Upper lobe of left lung (tissue), 6 donors: ENCODE measurements at places on chromosomes 4 and X. TPM values are rescaled to one million over a fixed set of nuclear protein-coding genes. Genes with fewer than 3 reads are reported as not detected.

- no peaks in the 10 kb centered on the region for H3K27me3 ChIP-seq
- no peak for DNase-seq
- H3K4me3 ChIP-seq, result no peak overlapping the region
- H3K36me3 ChIP-seq, result no peaks in the 10 kb centered on the region
Observed at GRCh38 chrX:12021698-12022097, 116.6 kb upstream of the FRMPD4 start.

EXOC1L gene
- not detected for total RNA-seq

PNMA6E gene
- total RNA-seq, result 0.09 TPM

RNF212 gene
- total RNA-seq, result 9.3 TPM

GRCh38 chr4:111449657-111450056 is 695.6 kb upstream of the FAM241A start:
- no peaks in the 10 kb centered on the region for H3K36me3 ChIP-seq
- no peak overlapping the region for H3K27ac ChIP-seq
- no peaks in the 10 kb centered on the region for H3K4me1 ChIP-seq
- no peak for DNase-seq

- DNase-seq, result no peak
- H3K4me1 ChIP-seq, result peaks cover 6% of the 10 kb centered on the region
- H3K4me3 ChIP-seq, result no peak overlapping the region
- H3K27me3 ChIP-seq, result no peaks in the 10 kb centered on the region
Observed at GRCh38 chr4:102321260-102321995, 23.9 kb downstream of the SLC39A8 start.

GPM6B gene
- total RNA-seq, result 29.6 TPM

DNA sequence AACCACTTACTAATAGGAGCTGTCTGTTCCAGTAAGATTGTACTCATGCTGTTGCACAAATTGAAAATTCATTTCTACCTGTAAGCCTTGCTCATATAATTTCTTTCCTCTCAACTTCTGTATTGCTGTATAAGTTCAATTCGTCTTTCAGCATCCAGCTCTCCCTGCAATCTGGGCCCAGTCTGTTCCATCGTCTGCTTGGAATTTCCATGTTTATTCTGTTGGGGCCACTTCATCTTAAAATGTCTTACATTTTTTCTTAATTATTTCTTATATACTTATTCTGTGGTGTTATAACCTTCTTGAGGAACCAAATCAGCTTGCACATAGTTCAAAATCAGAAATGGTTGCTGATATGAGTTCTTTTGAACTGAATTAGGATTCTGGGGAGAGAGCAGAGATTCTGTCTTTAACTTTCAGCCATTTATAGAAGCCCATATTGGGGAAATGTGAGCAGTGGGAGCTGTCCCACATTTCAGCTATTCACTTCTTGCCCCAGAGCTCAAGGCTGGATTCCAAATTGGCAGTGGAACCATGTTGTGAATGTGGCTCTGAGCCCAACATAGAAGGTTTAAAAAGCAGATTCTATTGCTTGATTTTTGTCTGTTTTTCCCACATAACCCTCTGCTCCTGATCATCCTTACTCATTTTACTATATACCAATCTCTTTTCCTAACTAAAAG is 291.9 kb downstream of the BMPR1B start:
- DNase-seq, result no peak
- H3K4me3 ChIP-seq, result no peak overlapping the region
- no peaks in the 10 kb centered on the region for H3K36me3 ChIP-seq

DNA sequence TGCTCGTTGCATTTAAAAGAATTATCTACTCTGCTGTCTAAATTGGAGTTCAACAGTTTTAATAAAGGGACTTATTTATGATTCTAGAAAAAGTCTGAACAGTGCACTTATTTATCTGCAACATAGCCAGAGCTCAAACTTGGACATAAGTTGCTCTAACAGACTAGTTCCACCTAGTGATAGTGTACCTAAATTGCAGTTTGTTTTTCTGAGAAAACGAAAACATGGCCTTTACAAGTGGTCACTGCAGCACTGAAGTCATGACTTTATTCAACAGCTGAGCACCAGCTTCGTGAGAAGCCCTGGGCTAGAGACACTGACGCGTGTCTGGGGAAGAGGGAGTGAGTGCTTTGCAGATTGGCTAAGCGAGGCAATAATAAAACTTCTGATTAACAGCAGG is 77.3 kb upstream of the IGSF1 start:
- no peak overlapping the region for H3K4me3 ChIP-seq
- H3K36me3 ChIP-seq, result no peaks in the 10 kb centered on the region
- no peaks in the 10 kb centered on the region for H3K27me3 ChIP-seq
- no peak for DNase-seq

GAGE13 gene
- not detected for total RNA-seq

- no peaks in the 10 kb centered on the region for H3K4me1 ChIP-seq
- DNase-seq, result no peak
- H3K36me3 ChIP-seq, result no peaks in the 10 kb centered on the region
- H3K27ac ChIP-seq, result no peak overlapping the region
- no peak overlapping the region for H3K4me3 ChIP-seq
Observed at GRCh38 chr4:183912585-183912984, 7.5 kb downstream of the STOX2 start.

- H3K27ac ChIP-seq, result no peak overlapping the region
- no peak overlapping the region for H3K4me3 ChIP-seq
- DNase-seq, result no peak
- H3K4me1 ChIP-seq, result no peaks in the 10 kb centered on the region
- no peaks in the 10 kb centered on the region for H3K36me3 ChIP-seq
- no peaks in the 10 kb centered on the region for H3K27me3 ChIP-seq
Observed at GRCh38 chrX:69107747-69108401, 57.4 kb downstream of the PJA1 start.

DNA sequence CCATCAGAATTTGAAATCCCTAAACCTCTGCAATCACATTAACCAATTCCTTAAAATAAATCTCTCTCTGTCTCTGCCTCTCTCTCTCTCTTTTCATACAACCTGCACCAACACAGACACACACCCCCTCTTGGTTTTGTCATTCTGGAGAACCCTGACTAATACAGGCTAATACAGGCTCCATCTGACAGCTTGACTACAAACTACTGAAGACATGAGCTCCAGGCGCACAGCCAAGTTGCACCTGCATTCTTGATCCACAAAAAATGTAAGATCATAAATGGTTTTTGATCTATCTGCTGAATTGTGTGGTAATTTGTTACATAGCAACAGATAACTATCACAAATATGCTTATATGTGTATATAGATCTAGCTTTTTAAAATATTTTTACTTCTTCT is 2414.2 kb downstream of the PCDH7 start:
- no peaks in the 10 kb centered on the region for H3K4me1 ChIP-seq
- H3K36me3 ChIP-seq, result no peaks in the 10 kb centered on the region
- DNase-seq, result no peak
- H3K27ac ChIP-seq, result no peak overlapping the region

GRCh38 chr4:5812506-5813229 is 80.2 kb downstream of the CRMP1 start:
- H3K36me3 ChIP-seq, result peaks cover 10% of the 10 kb centered on the region
- H3K4me1 ChIP-seq, result no peaks in the 10 kb centered on the region
- H3K27me3 ChIP-seq, result no peaks in the 10 kb centered on the region
- H3K4me3 ChIP-seq, result no peak overlapping the region
- DNase-seq, result no peak

GRCh38 chr4:7647600-7648543 is 213.1 kb upstream of the PSAPL1 start:
- peak overlapping the region; percentile 54 for H3K27ac ChIP-seq
- no peaks in the 10 kb centered on the region for H3K36me3 ChIP-seq
- peaks cover 21% of the 10 kb centered on the region for H3K4me1 ChIP-seq
- peak; percentile 73 for DNase-seq

DNA sequence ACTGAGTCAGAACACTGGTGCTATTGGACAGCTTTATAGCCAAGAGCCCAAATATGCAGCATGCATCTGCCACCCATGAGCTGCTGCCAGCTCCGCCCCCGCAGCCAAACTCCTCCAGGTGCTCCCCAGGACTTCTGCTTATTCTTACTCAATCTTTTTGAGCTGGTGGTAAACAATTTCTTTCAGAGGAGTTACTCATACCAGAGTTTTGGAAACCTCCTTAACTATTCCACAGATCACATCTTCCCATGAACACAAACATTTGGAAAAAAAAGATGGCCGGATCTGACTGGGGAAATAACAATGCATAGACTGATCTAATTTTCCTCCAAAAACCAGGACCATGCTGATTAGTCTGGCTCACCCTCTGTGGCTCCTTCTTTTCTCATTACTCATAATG is 399.9 kb downstream of the GPM6A start:
- no peaks in the 10 kb centered on the region for H3K4me1 ChIP-seq
- DNase-seq, result no peak
- H3K27me3 ChIP-seq, result no peaks in the 10 kb centered on the region
- no peaks in the 10 kb centered on the region for H3K36me3 ChIP-seq
- no peak overlapping the region for H3K4me3 ChIP-seq
- H3K27ac ChIP-seq, result no peak overlapping the region

DNA sequence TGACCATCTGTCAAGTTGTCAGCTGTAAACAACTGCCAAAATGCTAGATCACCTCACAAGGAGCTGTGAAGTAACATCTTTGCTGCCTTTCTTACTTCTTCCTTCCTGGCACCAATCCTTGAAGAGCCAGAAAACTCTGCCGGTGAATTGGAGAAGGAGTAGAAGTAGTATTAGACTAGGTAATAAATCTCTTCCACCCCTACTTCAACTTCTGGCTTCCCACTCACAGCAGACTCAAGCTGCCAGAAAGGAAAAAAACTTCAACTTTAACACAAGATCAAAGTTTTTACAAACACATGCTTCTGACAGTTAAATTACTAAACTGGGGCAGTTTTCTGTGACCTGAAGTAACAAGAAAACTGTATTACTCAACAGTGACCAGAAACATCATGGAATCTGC is 164.7 kb upstream of the SLC7A11 start:
- no peak for DNase-seq
- no peaks in the 10 kb centered on the region for H3K27me3 ChIP-seq
- no peaks in the 10 kb centered on the region for H3K36me3 ChIP-seq
- no peak overlapping the region for H3K27ac ChIP-seq
- H3K4me1 ChIP-seq, result peaks cover 6% of the 10 kb centered on the region

DNA sequence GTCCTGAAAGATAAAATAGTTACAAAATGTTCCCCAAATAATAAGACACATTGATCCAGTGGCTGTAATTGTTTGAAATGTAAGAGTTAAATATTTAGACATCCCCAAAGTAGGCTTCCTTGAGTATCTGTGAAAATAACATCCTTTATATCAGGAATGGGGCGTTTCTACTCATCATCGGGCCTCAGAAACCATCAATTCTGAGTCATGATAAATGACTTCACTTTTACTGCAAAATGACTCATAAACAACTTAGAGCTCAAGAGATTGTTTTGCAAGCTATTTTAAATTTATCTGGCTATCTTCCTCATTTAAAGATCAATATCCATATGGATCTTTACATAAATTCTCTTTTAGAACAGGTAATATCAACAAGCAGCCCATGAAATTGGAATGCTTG is 369.4 kb upstream of the CNKSR2 start:
- no peaks in the 10 kb centered on the region for H3K27me3 ChIP-seq
- H3K4me1 ChIP-seq, result no peaks in the 10 kb centered on the region
- no peak overlapping the region for H3K4me3 ChIP-seq
- no peak overlapping the region for H3K27ac ChIP-seq
- DNase-seq, result no peak

DNA sequence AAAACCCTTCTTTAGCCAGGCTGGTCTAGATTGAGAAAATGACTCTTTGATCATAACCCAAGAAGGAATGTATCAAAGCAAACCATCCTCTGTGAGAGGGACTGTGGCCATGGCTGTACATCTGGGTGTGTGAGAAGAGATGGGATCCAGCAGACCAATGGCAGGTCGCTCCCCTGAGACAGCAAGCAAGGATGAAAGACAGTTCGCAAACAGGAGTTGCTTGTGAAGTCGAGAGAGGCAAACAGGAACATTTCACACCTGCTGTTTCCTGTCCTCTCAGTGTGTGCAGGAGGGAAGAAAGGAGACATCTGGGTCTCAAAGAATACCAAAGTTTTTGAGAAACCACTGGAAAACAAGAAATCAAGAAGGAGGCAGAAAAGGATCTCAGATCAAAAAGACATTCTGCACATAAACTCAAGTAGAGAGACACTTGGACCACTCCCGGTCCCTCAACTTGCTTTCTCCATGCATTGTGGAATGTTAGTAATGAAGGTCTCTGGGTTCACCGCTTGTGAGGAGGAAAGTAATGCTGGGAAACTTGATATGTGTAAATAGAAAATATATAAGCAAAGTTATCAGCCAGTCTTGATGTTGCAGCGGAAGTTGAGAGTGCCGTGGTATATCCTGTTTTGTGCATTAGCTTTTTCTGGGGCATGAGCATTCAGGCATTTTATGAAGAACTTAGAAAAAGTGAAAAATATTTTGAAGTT is 327.5 kb downstream of the BMPR1B start:
- H3K27me3 ChIP-seq, result no peaks in the 10 kb centered on the region
- DNase-seq, result no peak
- H3K4me3 ChIP-seq, result no peak overlapping the region

GRCh38 chrX:39972340-39972739 is 125.4 kb downstream of the BCOR start:
- H3K4me3 ChIP-seq, result no peak overlapping the region
- no peaks in the 10 kb centered on the region for H3K36me3 ChIP-seq
- H3K4me1 ChIP-seq, result peaks cover 3% of the 10 kb centered on the region
